ENCODE measurements at places on chromosomes 12 and 14.

GRCh38 chr12:128235635-128236417 is 31.1 kb upstream of the TMEM132C start:
- DNase-seq = no peak
- no peak overlapping the region for H3K4me3 ChIP-seq
- no peak overlapping the region for H3K27ac ChIP-seq
- H3K4me1 ChIP-seq = no peaks in the 10 kb centered on the region

GRCh38 chr12:67662910-67663538 is 14.5 kb downstream of the DYRK2 start:
- H3K36me3 ChIP-seq = peaks cover 17% of the 10 kb centered on the region
- H3K27ac ChIP-seq = no peak overlapping the region
- peaks cover 81% of the 10 kb centered on the region for H3K4me1 ChIP-seq
- DNase-seq = peak; percentile 59
- no peak overlapping the region for H3K4me3 ChIP-seq

- no peaks in the 10 kb centered on the region for H3K27me3 ChIP-seq
- no peaks in the 10 kb centered on the region for H3K36me3 ChIP-seq
- no peaks in the 10 kb centered on the region for H3K4me1 ChIP-seq
- H3K27ac ChIP-seq = peak overlapping the region; percentile 46
- H3K4me3 ChIP-seq = no peak overlapping the region
Measured at GRCh38 chr12:10068644-10069043, 30.1 kb downstream of the CLEC1A start.

DNA sequence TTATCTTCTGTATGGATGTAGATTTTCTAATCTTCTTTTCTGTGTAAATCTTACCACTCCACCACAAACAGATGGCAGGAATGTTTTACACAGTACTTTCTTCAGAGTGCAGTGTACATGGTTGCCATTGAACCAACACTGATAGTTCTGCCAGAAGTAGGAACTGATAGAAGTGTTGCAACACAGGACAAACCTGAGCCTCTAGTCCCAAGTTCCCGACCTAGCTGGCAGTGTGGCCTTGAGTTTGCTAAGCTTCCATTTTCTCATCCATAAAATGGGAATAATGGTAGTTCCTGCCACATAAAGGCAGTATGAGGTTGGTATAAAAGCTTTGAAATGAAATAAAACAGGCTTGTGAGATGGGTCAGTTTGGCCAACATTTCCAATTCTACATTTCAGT is 50.8 kb upstream of the SAV1 start:
- no peak overlapping the region for H3K4me3 ChIP-seq
- peaks cover 3% of the 10 kb centered on the region for H3K36me3 ChIP-seq
- H3K27me3 ChIP-seq = no peaks in the 10 kb centered on the region
- no peaks in the 10 kb centered on the region for H3K4me1 ChIP-seq

DNA sequence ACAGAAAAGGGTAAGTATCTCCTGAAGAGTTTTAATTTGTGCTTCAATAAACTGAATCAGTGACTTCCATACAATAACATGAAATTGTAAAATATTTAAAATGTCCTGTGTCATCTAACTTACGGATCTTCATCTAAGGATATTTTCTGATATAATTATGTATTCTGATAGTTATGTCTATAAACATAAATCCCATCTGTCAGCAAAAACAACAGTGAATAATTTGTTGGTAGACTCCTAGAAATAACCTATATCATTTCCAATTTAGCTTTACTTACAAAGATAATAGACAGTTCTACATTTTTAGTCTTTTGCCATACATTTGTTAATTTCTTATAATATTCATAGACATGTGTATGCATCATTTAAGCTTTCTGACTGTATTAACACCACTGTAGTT is 293.9 kb downstream of the CCDC91 start:
- H3K4me1 ChIP-seq = no peaks in the 10 kb centered on the region
- H3K27ac ChIP-seq = no peak overlapping the region
- no peak overlapping the region for H3K4me3 ChIP-seq
- no peaks in the 10 kb centered on the region for H3K27me3 ChIP-seq
- H3K36me3 ChIP-seq = peaks cover 10% of the 10 kb centered on the region

DNA sequence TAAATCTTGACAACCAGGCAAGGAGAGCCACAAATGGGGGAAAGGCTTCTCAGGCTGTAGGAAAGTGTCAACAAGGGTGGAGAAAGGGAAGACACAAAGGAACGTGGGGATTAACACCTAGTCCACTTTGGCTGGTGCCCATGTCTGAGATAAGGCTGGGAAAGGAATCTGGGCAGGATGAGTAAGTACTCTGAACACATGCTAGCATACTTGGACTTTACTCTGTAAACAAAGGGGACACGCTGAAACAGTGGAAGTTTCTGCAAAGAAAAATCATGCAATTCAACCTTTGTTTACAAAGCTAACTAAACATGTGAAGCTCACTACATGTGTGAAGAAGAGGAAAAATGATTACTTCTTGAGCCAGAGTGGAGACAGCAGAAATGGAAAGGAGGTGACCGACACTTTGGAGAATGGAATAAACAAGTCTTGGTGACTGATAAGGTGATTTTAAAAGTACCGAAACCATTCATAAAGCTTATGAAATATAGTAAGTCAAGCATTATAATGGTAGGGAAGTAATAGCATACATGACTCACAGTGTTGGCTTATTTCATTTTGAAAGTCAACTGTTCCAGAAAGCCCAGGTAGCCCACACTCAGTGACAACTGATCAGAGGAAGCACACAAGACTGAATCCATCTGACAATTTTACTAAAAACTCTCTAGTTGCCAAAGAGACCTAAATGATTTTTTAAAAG is 13.2 kb downstream of the CPNE8 start:
- no peaks in the 10 kb centered on the region for H3K36me3 ChIP-seq
- no peak overlapping the region for H3K4me3 ChIP-seq
- no peaks in the 10 kb centered on the region for H3K27me3 ChIP-seq
- DNase-seq = peak; percentile 33

DNA sequence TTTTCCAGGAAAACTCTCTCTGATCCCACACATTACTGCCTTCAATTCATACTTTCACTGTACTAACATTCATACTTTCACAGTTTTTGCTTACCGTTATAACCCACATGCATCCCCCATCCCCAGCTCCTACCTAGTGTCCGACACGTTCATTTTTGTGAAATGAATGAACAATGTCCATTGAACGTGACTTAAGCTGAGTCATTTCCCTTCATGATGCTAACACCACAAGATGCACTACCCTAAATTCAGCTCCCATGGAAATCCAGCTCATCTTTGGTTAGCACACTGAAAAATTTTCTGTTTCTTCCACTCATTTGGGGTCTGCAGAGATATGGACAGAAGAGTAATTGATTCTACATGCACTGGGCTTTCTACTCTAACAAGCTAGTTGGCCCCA is 84.7 kb downstream of the GALNT4 start:
- H3K27ac ChIP-seq = no peak overlapping the region
- no peak overlapping the region for H3K4me3 ChIP-seq
- DNase-seq = no peak

DNA sequence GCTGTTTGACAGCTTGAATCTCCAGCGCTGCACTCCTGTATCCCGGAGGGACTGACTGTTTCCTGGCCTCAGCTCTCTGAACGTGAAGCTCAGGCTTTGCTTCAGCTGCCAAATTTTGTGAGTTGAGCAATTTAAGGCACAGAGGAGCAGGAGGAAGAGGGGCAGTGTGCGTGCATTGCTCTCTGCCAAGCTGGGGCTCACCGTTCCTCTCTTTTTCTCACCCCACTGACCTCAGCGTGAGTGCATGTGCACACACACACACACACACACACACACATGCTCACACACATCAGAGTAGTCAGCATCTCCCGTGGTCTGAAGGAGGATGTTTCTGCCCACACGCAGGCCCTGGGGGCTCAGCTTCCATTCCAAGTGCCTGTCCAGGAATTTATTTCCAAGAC is 27.8 kb upstream of the BDKRB2 start:
- DNase-seq = peak; percentile 51
- no peak overlapping the region for H3K4me3 ChIP-seq
- H3K27ac ChIP-seq = peak overlapping the region; percentile 17
- H3K36me3 ChIP-seq = no peaks in the 10 kb centered on the region
- peaks cover 15% of the 10 kb centered on the region for H3K4me1 ChIP-seq
- H3K27me3 ChIP-seq = peaks cover 17% of the 10 kb centered on the region

GRCh38 chr12:16300736-16301135 is 23.3 kb upstream of the SLC15A5 start:
- no peaks in the 10 kb centered on the region for H3K36me3 ChIP-seq
- H3K27me3 ChIP-seq = no peaks in the 10 kb centered on the region
- H3K4me1 ChIP-seq = no peaks in the 10 kb centered on the region
- no peak for DNase-seq
- no peak overlapping the region for H3K4me3 ChIP-seq

DNA sequence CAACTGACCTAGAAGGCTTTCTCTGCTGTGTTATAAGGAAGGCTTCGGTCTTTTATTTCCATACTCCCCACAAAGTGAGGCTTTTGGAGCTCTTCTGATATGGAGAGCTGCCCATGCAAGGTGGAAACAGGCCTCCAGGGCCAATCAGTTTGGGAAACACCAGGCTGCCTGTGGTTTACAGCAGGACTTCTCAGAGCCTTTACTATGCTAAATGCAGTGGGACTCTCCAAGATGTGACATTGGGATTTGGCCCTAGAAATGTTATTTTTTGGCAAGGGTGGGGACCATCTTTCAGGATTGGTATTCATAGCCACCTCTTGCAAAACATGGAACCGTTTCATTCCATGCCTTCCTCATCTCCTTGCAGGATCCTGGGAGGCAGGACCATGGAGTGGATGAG is 3.7 kb downstream of the ACACB start:
- H3K4me3 ChIP-seq = no peak overlapping the region
- H3K27ac ChIP-seq = peak overlapping the region; percentile 95
- no peak for DNase-seq
- H3K36me3 ChIP-seq = no peaks in the 10 kb centered on the region

- H3K36me3 ChIP-seq = no peaks in the 10 kb centered on the region
- H3K27me3 ChIP-seq = no peaks in the 10 kb centered on the region
Measured at GRCh38 chr12:96176575-96176974, 17.6 kb upstream of the ELK3 start.

- no peak for DNase-seq
- no peaks in the 10 kb centered on the region for H3K4me1 ChIP-seq
- H3K27ac ChIP-seq = no peak overlapping the region
- no peak overlapping the region for H3K4me3 ChIP-seq
- H3K36me3 ChIP-seq = peaks cover 18% of the 10 kb centered on the region
Measured at GRCh38 chr14:90642244-90642717, 173.9 kb downstream of the TTC7B start.

GRCh38 chr14:103710771-103711377 is 4.4 kb downstream of the XRCC3 start:
- no peak for DNase-seq
- H3K36me3 ChIP-seq = peaks cover 26% of the 10 kb centered on the region
- no peaks in the 10 kb centered on the region for H3K27me3 ChIP-seq
- peak overlapping the region; percentile 71 for H3K27ac ChIP-seq
- peaks cover 38% of the 10 kb centered on the region for H3K4me1 ChIP-seq

GRCh38 chr12:9881246-9881645 is at the start of gene KLRF2:
Gene KLRF2, plus strand, starts transcription at chr12:9881489. Its CDS starts 107 bp downstream, at chr12:9881596.
- H3K27ac ChIP-seq = no peak within 1 kb of the TSS
- no peak within 1 kb of the TSS for H3K4me3 ChIP-seq
- DNase-seq = no peak
- no peaks in the 10 kb centered on the region for H3K27me3 ChIP-seq
- H3K36me3 ChIP-seq = no peaks in the 10 kb centered on the region

DNA sequence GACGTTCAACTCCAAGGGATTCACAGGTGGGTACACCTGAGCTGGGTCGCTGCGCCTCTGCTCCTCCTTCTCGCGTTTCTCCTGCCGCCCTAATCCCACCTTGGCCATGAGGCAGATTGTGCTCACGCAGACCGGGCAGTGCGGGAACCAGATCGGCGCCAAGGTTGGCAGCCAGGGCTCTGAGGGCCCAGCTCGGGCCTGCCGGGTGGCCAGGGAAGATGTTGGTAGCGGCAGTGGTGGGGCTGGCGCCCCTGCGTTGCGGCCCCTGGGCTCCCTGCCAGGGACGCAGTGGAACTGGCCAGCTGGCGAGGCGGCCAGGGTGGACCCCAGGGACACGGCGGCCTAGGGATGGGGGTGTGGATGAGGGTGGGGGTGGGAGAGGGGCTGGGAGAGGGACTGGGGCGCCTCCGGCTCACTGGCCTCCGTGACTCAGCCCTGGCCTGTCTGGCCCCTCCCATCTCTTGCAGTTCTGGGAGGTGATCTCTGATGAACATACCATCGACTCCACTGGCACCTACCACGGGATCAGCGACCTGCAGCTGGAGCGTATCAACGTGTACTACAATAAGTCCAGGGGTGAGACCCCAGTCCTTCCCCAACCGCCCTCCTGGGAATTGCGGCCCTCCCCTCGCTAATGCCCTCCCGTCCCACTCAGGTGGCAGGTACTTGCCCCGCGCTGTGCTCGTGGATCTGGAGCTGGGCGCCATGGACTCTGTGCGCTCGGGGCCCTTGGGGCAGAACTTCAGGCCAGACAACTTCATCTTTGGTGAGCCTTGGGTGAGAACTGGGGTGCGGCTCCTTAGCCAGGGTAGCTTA is 114.9 kb upstream of the ALG10B start:
- DNase-seq = no peak
- H3K36me3 ChIP-seq = no peaks in the 10 kb centered on the region
- no peak overlapping the region for H3K4me3 ChIP-seq

GRCh38 chr12:100801320-100801719 is 6.7 kb downstream of the ANO4 start:
- no peaks in the 10 kb centered on the region for H3K4me1 ChIP-seq
- H3K36me3 ChIP-seq = no peaks in the 10 kb centered on the region
- DNase-seq = no peak
- H3K27me3 ChIP-seq = no peaks in the 10 kb centered on the region
